ENCODE measurements at places on chromosomes 12 and 14.

DNA sequence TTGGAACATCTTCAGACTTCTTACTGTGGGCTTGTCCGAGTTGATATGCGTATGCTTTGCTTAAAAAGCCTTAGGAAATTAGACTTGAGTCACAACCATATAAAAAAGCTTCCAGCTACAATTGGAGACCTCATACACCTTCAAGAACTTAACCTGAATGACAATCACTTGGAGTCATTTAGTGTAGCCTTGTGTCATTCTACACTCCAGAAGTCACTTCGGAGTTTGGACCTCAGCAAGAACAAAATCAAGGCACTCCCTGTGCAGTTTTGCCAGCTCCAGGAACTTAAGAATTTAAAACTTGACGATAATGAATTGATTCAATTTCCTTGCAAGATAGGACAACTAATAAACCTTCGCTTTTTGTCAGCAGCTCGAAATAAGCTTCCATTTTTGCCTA lies 8.8 kb downstream of the LRR1 start:
- no peak for DNase-seq

- no peak for DNase-seq
Measured at GRCh38 chr14:55254581-55254980, 16.6 kb upstream of the FBXO34 start.

- no peak for DNase-seq
Measured at GRCh38 chr12:41942354-41942753, 202.3 kb downstream of the GXYLT1 start.

DNA sequence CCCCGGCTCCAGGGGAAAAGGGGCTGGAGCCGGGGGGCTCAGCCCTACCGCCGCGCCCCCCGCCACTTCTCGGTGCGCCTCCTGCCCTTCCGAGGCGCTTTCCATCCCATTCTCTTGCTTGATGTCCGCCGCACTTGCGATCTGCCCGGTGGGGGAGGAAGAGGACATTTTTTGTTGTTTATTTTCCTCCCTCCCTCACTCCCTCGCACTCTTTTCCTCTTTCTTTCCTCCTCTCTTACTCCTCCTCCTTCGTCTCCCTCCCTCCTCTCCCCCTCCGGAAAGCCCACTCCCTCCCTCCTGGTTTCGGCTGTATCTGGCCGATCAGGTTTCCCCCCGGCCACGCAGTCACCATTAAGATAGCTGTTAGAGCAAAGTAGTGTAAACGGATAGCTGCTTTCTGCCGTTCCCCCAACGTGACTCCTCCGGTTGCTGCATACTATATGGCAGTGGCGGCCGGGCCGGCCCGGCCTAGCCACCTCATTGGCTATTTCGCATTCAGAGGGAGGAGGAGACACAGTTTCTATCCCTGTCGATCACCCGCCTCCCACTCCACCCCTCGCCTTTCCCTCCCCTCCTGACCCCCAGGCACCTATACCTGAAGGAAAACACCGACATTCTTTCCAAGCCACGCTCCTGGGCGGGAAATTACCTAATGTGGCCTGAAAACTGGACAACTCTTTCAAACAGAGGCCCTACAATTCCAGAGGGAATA lies at the start of gene SIX4:
Gene SIX4, minus strand, starts transcription at position 445 of the 712 bp plus-strand sequence. Its CDS starts 277 bp downstream, at position 168.
- DNase-seq, result peak; percentile 42

DNA sequence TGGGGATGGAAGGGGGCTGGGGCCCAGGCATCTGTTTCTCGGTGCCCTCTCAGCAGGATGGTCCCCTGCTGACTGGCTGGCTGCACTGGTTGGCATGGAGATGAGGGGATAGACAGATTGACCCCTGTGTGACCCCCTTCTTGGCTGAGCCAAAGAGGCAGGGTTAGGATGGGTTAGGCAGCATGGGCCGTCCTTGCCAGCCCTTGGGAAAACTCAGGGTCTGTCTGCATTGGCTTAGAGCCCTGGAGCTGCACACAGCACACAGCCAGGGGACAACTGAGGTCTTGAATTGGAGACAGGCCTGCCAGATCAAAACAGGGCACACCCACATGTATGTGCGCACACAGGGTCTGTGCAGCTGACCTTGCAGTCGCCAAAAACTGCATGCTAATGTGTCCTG lies 11.2 kb upstream of the LRP1-AS start:
- no peak for DNase-seq

DNA sequence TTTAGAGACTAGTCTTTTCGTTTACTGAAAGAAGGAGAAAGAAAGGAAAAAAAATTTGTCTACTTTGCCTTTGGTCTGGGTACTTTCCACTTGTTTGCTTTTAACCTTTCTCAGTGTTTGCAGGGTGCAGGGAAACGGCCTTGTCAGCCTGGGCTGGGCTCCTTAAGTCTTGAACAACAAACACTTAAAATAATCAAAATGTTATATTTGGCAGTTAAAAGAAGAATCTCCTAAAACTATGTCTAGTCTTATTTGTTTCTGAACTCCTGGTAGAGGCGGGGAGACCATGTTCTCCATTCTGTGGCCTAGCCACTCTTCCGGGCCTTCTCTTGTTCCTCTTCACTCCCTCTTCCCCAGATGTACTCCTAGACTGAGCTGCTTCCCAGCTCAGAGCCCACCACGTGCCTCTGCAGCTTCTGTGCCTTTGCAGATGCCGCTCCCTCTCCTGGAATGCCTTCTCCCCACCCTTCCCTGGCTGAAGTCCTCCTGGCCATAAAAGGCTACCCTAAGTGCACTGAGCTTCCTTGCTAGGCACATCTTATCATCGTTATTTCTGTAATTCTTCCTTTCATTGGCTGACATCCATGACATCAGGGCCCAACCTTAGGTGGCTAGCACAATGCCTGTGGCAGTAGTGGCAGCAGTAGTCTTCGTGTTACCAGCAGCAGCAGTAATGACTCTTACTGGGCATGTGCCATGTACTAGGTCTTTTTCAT lies 432.9 kb downstream of the ZFP36L1 start:
- DNase-seq, result no peak

DNA sequence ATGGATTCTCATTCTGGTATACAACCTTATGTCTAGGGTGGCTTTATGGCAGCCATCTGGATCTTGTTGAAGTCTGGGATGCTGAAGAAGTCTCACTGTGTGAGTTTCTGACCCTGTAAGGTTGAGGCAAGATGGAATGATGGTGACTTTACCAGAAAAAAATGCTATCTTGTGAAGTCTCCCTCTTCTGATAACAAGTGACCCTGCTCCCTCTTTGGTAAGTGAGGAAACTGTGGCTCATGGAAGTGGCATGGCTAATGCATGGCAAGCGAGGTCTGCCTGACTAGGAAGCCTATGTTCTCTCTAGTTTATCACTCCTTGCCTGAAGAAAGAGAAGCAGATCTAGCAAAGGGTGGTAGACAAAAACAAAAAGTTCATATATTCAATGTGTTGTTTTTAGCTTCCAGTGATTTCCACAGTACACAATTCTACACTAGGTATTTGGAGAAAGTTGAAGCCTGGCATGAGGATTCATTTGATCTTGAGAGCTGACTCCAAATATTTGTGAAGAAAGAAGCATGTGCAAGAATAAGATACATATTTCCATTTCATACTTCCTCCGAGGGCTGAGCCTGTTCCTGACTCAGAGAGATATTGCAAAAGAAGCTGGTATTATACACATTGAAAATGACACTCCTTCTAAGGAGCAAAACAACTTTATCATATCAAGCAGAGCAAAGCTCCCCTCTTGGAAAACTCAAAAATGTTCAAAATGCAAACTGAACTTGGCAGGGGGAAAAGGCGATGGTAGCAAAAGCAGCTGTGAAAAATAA lies 63.6 kb downstream of the HELB start:
- no peak for DNase-seq

DNA sequence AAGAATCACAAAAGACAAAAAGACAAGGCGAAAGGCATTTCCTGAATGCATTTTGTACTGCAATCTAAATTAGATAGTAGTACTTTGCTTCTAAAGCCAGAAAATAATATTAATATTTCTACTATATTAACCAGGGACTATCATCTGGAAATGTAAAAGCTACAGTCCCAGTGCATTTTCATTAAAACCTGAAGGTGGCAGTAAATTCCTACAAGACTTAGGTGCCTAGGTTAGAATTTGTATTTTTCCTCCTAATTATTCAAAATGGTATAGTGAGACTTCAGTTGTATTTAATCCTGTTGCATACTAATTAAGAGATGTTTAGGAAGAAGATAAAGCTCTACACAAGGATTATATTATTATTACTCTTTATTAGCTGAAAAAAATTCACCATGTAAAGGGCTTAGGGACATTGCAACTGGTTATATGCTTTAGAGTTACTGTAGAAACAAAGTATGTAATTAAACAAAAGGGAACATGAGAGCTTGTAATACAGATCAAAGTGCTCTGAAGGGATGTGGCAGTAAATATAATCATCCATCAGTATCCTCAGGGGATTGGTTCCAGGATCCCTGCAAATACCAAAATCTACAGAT lies 53.6 kb downstream of the BRMS1L start:
- no peak for DNase-seq

DNA sequence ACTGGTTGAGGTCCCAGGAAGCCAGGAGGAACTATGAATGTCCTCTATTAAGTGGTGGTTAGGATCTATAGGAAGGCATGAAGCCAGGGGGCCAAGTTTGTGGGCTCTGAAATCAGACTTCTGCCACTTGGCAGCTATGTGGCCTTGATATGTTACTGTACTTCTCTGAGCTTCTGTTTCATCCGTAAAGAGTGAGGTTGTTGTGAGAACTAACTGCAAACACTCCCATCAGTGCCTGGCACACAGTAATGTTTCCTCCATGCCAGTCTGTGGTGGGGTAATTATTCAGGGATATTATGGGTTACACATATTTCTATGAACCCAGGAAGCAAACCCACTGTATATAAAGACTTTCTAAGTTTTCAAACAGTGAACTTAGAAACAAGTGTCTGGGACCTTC lies 57.4 kb downstream of the PLXNC1 start:
- no peak for DNase-seq

- DNase-seq, result no peak
Measured at GRCh38 chr12:30939234-30939633, 12.7 kb downstream of the TSPAN11 start.

GRCh38 chr14:99432485-99432884 lies 48.2 kb downstream of the SETD3 start:
- no peak for DNase-seq

All from AG04449 (cell line).